ENCODE measurements at places on chromosomes 2 and 18.

DNA sequence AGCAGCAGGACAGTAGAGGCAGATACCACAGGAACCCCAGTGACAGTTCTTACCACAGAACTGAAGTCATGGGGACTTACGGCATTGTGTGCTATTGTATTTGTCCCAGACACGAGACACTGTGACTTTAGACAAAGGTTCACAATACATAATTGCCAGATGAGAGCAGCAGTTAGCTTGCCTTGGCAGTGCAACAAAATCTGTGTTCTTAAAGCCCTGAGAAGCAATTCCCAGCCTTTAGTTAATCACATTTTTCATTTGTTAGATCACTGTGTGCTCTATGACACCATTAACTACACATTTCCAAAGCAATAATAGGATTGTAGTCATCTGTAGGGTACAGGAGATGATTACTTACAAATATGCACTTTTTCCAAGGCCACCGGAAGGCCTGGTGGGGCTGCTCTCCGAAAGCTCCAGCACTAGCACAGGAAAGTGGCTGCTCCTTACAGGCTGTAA lies 97.5 kb upstream of the LDLRAD4 start:
- DNase-seq, result no peak

- DNase-seq, result no peak
These were observed 111.8 kb upstream of the SLC35G4 start for GRCh38 chr18:11497585-11497984.

DNA sequence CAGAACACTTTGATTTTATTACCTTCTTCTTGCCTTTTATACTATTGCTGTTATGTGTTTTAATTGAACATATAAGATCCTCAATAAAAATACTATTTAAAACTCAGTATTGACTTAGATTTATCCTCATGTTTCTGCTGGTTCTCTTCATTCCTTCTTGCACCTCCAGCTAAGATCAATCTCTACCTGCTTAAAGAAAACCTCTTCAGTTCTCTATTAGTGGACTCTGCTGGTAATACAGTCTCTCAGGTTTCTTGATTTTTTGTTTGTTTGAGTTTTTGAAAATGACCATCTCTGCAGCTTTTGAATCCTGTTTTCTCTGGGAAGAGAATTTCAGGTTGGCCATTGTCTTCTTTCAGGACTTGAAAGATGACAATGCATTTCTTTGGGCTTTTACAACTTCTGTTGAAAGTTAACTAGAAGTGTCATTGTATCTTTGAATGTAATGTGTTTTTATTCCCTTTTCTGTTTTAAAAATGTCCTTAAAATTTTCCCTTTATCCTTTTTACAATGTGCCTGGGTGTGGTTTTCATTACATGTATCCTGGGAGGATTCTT lies 29.8 kb upstream of the TMEM131 start:
- DNase-seq, result no peak

GRCh38 chr2:124563426-124563825 lies 538.3 kb downstream of the CNTNAP5 start:
- no peak for DNase-seq

GRCh38 chr2:241150660-241151530 lies 628 bp downstream of the PPP1R7 start:
- DNase-seq, result no peak

DNA sequence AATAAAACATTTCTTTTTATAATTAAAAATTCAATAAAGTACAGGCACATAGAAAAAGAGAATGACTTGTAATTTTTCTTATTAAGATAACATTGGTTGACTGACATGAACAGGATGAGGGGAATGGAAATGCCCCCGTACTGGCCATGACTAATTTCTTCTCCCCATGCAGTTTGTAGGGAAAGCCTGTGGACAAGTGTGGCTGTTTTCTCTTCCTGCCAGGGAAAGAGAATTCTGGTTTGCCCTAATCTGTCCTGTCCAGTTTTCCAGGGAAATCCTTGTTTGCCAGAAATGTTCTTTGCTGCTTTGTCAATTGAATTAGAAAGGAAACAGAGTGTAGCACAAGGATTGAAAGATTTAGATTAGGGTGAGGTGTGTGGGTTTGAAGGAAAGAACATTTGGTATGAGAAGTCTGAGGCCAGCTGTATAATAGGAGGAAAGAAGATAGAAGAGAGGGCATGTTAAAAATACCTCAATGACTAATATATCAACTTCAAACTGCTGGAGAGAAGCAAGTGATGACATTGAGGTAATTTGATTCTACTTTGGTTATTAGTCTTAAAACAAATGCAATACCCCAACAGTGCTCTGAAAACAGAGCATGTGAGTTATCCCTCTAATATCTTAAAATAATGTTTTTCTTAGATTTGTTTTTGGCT lies 593.9 kb upstream of the ZNF804A start:
- DNase-seq, result no peak
